ENCODE measurements at places on chromosomes 6 and 20. TPM values are rescaled to one million over a fixed set of nuclear protein-coding genes. Genes with fewer than 3 reads are reported as not detected.

DNA sequence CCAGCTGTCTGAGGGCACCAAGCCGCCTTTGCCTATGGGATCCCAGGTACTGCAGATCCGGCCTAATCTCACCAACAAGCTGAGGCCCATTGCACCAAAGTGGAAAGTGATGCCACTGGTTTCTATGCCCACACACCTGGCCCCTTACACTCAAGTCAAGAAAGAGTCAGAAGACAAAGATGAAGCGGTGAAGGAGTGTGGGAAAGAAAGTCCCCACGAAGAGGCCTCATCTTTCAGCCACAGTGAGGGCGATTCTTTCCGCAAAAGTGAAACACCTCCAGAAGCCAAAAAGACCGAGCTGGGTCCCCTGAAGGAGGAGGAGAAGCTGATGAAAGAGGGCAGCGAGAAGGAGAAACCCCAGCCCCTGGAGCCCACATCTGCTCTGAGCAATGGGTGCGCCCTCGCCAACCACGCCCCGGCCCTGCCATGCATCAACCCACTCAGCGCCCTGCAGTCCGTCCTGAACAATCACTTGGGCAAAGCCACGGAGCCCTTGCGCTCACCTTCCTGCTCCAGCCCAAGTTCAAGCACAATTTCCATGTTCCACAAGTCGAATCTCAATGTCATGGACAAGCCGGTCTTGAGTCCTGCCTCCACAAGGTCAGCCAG lies 283.0 kb downstream of the TSHZ2 start:
- no peak for DNase-seq
- H3K4me3 ChIP-seq = no peak overlapping the region
- H3K36me3 ChIP-seq = no peaks in the 10 kb centered on the region
- H3K4me1 ChIP-seq = no peaks in the 10 kb centered on the region

- no peak overlapping the region for H3K4me3 ChIP-seq
- peaks cover 3% of the 10 kb centered on the region for H3K4me1 ChIP-seq
- H3K27me3 ChIP-seq = no peaks in the 10 kb centered on the region
- H3K27ac ChIP-seq = no peak overlapping the region
These were observed 6.2 kb upstream of the GRM4 start for GRCh38 chr6:34152042-34152524.

DNA sequence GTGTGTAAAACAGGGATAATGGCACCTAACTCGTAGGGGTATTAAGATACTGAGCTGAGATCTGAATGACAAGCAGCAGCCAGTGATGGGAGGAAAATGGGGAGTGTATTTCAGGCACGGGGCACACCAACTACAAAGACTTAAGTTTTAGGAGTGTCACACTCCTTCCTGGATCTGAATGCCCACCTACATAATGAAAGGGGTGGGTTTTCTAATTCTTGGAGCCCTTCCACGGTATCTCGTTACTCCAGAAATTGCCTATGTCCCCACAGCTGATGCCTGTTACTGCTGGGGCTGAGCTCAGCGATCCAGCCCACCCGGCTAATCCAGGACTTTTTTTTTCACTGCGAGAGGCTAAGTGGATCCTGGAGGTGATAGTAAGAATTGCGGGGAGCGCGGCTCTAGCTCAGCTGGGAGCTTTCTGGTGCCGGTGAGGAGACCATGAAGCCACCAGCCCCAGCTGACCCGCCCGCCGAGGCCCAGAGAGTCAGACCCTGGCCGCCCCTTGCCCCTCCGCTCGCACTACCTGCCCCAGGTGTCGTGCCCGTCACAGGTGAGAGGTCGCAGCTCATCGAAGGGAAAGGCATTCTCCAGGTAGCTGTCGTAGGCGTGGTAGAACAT lies 727 bp downstream of the EDEM2 start:
- peak; percentile 22 for DNase-seq
- no peaks in the 10 kb centered on the region for H3K27me3 ChIP-seq
- H3K27ac ChIP-seq = peak overlapping the region; percentile 0
- H3K4me3 ChIP-seq = peak overlapping the region; percentile 70
- H3K4me1 ChIP-seq = peaks cover 5% of the 10 kb centered on the region
- H3K36me3 ChIP-seq = no peaks in the 10 kb centered on the region

DNA sequence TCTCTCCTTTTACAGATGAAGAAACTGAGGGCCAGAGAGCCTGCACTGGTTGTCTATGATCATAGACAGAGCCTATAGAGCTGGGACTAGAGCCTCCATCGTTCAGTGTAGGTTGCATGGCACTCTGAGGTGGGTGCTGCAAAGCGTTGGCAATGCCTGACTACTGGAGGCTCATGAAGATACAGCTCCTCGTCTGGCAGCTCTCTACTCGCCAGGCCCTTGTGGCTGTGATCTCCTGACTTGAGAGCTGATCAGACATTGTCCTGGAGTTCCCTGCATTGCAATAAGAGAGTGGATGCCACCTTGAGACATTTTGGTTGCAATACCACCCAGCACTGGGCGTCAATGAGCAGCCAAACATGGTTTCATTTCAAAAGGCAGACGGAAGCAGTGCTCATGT lies 270.1 kb upstream of the ARID1B start:
- DNase-seq = no peak
- H3K36me3 ChIP-seq = no peaks in the 10 kb centered on the region
- no peak overlapping the region for H3K27ac ChIP-seq
- H3K27me3 ChIP-seq = no peaks in the 10 kb centered on the region

DNA sequence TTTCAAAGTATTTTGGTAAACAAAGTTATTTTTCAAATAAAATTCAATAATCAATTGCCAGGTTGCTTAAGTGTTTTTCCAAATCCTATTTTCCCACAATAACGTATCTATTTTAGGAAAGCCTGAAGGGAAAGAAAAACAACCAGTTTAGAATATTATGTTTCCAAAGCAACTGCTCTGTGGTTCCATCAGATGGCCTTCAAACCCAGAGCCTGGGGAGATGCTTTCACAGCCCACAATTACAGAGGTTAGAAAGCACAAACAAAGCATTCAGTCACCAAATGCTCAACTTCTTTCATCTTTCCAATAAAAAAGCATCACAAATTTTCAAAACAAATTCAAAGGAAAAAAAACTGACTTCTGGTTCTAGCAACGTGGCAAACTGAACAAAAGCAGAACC lies 66.0 kb downstream of the ELOVL5 start:
- peaks cover 9% of the 10 kb centered on the region for H3K4me1 ChIP-seq
- H3K27me3 ChIP-seq = no peaks in the 10 kb centered on the region
- DNase-seq = no peak
- H3K27ac ChIP-seq = no peak overlapping the region

DNA sequence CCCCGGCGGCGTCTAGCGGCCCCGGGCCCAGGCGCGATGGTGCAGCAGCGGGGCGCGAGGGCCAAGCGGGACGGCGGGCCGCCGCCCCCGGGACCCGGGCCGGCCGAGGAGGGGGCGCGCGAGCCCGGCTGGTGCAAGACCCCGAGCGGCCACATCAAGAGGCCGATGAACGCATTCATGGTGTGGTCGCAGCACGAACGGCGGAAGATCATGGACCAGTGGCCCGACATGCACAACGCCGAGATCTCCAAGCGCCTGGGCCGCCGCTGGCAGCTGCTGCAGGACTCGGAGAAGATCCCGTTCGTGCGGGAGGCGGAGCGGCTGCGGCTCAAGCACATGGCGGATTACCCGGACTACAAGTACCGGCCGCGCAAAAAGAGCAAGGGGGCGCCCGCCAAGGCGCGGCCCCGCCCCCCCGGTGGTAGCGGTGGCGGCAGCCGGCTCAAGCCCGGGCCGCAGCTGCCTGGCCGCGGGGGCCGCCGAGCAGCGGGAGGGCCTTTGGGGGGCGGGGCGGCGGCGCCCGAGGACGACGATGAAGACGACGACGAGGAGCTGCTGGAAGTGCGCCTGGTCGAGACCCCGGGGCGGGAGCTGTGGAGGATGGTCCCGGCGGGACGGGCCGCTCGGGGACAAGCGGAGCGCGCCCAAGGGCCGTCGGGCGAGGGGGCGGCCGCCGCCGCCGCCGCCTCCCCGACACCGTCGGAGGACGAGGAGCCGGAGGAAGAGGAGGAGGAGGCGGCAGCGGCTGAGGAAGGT lies 715 bp downstream of the SOX12 start:
- no peaks in the 10 kb centered on the region for H3K36me3 ChIP-seq
- peaks cover 5% of the 10 kb centered on the region for H3K4me1 ChIP-seq
- H3K27ac ChIP-seq = peak overlapping the region; percentile 91
- no peaks in the 10 kb centered on the region for H3K27me3 ChIP-seq

- H3K27me3 ChIP-seq = no peaks in the 10 kb centered on the region
- no peaks in the 10 kb centered on the region for H3K4me1 ChIP-seq
- no peak overlapping the region for H3K27ac ChIP-seq
- DNase-seq = no peak
These were observed 22.8 kb downstream of the BMP7 start for GRCh38 chr20:57243480-57244220.

- no peak for DNase-seq
- H3K4me3 ChIP-seq = no peak overlapping the region
- H3K4me1 ChIP-seq = no peaks in the 10 kb centered on the region
- no peaks in the 10 kb centered on the region for H3K36me3 ChIP-seq
- no peak overlapping the region for H3K27ac ChIP-seq
These were observed 232.5 kb downstream of the PKHD1 start for GRCh38 chr6:51854876-51855275.

- no peak overlapping the region for H3K27ac ChIP-seq
- no peaks in the 10 kb centered on the region for H3K27me3 ChIP-seq
- no peaks in the 10 kb centered on the region for H3K4me1 ChIP-seq
- H3K4me3 ChIP-seq = no peak overlapping the region
These were observed 49.4 kb upstream of the FYN start for GRCh38 chr6:111922454-111923297.

GRCh38 chr6:46784535-46784934 lies 8.7 kb upstream of the MEP1A start:
- no peaks in the 10 kb centered on the region for H3K27me3 ChIP-seq
- H3K4me3 ChIP-seq = no peak overlapping the region
- H3K27ac ChIP-seq = no peak overlapping the region
- DNase-seq = no peak
- H3K4me1 ChIP-seq = no peaks in the 10 kb centered on the region
- no peaks in the 10 kb centered on the region for H3K36me3 ChIP-seq

DNA sequence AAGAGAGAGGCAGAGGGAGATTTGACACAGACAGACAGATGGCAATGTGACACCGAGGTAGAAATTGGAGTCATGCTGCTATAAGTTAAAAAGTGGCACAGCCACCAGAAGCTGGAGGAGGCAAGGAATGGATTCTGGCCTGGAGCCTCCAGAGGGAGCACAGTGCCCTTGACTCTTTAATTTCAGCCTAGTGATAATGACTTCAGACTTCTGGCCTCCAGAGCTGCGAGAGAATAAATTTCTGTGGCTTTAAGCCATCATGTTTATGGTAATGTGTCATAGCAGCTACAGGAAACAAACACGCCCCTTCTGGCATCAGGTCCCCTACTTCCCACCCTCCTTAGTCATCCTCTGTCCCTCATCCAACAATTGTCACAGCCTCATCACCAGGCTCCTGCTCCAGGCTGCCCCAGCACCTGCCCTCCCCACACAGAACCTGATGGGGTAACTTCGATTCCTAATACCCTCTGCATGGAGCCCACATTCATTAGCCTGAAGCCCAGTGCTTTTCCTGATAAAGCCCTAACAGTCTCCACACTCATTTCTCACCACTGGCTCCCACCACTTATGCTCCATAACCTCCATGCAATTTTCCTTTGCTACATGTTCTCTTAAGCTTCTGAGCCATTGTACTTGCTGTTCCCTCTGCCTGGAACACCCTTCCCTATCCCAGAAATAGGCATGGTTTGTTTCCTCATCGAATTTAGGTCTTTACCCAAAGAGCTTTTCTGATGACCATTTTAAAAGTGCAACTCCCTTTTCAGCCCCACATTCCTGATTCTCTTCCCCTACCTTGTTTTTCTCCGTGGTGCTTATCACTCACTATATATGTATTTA lies 69.7 kb upstream of the TOX2 start:
- no peaks in the 10 kb centered on the region for H3K36me3 ChIP-seq
- no peak overlapping the region for H3K4me3 ChIP-seq
- H3K27ac ChIP-seq = no peak overlapping the region
- no peak for DNase-seq

DNA sequence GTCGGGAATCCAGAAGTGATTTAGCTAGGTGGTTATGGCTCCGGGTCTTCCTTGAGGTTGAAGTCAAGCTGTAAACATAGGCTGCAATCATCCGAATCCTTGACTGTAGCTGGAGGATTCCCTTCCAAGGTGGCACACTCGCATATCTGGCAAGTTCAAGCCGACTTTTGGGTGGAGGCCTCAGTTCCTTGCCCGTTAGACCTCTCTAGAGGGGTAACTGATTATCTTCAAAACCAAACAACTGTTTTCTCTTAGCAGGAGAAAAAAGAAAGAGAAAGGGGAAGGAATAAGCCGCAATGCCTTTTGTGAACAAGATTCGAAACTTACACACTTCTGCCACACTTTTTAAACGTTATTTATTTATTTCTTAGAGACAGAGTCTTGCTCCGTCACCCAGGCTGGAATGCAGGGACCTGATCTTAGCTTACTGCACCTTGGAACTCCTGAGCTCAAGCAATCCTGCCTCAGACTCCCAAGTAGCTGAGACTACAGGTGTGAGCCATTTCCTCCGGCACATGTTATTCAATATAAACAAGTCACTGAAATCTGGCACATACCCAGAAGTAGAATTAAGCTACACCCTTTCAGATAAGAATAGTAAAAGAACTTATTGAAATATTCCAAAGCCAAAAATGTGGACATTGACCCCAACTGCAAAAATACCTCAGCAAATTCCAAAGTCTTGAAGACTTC lies 76.3 kb downstream of the HFE start:
- H3K27me3 ChIP-seq = no peaks in the 10 kb centered on the region
- no peak overlapping the region for H3K27ac ChIP-seq
- H3K4me3 ChIP-seq = no peak overlapping the region
- H3K4me1 ChIP-seq = no peaks in the 10 kb centered on the region
- no peak for DNase-seq
- H3K36me3 ChIP-seq = no peaks in the 10 kb centered on the region

DNA sequence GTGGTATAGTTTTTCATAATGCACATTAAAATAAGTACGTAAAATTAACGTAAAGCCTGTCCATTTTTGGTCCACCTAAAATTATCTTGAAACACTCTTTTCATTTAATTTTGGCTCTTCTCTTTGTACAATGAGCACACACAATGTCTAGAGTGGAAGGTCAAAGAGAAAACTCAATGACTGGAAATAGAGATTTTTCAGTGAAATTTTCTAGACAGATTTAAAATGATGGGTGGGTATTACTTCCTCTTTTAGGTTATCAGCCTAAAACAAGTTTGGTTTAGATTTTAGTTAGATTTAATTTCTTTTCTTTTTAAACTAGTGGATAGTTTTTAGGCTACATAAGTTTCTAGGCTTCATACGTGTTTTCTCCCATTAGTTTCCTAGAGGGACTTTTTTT lies 24.9 kb downstream of the DSE start:
- H3K36me3 ChIP-seq = no peaks in the 10 kb centered on the region
- peaks cover 15% of the 10 kb centered on the region for H3K4me1 ChIP-seq
- no peak overlapping the region for H3K4me3 ChIP-seq
- no peaks in the 10 kb centered on the region for H3K27me3 ChIP-seq

The ZNF341 gene
- total RNA-seq = 1.5 TPM

The VSTM2L gene
- 0.12 TPM for total RNA-seq

The PREP gene
- total RNA-seq = 21.8 TPM

The PAK5 gene
- total RNA-seq = not detected

The GMNN gene
- total RNA-seq = 8.3 TPM

The RAET1G gene
- total RNA-seq = not detected

The ENPP4 gene
- total RNA-seq = 3.9 TPM
